Activated CD8-positive, alpha-beta memory T cell treated with anti-CD3 and anti-CD28 coated beads, Interleukin-2, amount 10 ng/mL, durations not matched to agents 7 days and 5 days (primary cell): ENCODE measurements at places on chromosomes 6 and 20. TPM values are rescaled to one million over a fixed set of nuclear protein-coding genes. Genes with fewer than 3 reads are reported as not detected.

DNA sequence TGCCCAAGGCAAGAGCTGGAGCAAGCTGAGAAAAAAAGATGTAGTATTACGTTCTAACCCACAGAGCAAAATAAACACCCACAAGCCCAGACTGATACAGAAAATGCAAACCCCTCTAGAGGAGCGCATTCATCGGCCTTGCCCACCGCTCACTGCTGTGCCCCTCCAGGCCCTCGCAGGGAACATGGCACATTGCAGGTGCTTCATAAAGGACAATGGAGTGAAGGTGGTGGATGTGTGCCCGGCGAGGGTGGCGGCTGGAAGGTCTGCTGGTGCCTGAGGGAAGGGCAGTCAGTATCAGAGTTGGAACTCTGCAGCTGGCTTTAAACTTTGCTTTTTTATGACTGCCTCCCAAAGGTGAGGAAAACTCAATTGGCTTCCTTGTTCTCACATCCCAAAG is 18.5 kb upstream of the IRF4 start:
- H3K4me1 ChIP-seq, result peaks cover 13% of the 10 kb centered on the region
- H3K27me3 ChIP-seq, result peaks cover 44% of the 10 kb centered on the region
- H3K27ac ChIP-seq, result no peak overlapping the region
- H3K36me3 ChIP-seq, result peaks cover 2% of the 10 kb centered on the region
- H3K4me3 ChIP-seq, result no peak overlapping the region

DNA sequence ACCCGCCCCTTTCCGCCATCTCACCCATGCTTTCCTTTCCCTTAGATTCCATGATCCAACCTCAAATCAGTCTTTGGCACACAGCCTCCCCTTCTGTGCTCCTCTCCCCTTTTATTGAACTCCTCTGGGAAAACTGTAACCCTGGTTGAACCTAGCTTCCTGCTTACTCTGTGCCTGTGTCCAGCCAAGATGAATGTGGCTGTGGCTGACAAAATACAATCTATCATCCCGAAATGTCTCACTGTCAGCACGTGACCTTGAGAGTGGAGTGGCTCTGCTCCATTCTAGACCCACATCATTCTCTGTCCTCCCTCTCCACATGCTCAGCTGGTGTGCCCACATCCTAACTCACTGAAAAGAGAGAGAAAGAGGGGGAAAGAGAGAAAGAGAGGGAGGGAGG is 11.0 kb downstream of the NCR2 start:
- DNase-seq, result no peak
- no peak overlapping the region for H3K4me3 ChIP-seq
- H3K27ac ChIP-seq, result peak overlapping the region; percentile 96
- peaks cover 20% of the 10 kb centered on the region for H3K36me3 ChIP-seq
- H3K27me3 ChIP-seq, result peaks cover 17% of the 10 kb centered on the region

GRCh38 chr20:41387444-41387851 is 20.8 kb upstream of the EMILIN3 start:
- no peaks in the 10 kb centered on the region for H3K4me1 ChIP-seq
- H3K36me3 ChIP-seq, result no peaks in the 10 kb centered on the region
- DNase-seq, result no peak
- peaks cover 16% of the 10 kb centered on the region for H3K27me3 ChIP-seq
- no peak overlapping the region for H3K4me3 ChIP-seq
- H3K27ac ChIP-seq, result no peak overlapping the region

DNA sequence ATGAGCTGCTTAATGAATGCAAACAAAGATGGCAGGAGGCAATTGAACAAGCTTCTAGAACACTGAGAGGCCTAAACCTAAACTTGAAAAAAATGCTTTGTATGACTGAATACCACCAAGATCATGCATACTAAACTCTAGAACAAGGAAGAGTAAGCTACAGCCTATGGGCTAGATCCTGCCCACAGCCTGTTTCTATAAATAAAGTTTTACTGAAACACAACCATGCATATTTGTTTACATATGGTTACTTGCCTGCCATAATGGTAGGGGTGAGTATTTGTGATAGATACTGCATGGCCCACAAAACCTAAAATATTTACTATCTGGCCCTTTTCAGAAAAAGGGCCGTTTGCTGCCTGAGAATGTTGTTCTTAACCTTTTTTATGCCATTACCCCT is 37.0 kb downstream of the ZFP64 start:
- H3K4me3 ChIP-seq, result no peak overlapping the region
- H3K4me1 ChIP-seq, result no peaks in the 10 kb centered on the region
- no peak for DNase-seq
- H3K36me3 ChIP-seq, result peaks cover 36% of the 10 kb centered on the region
- no peaks in the 10 kb centered on the region for H3K27me3 ChIP-seq
- no peak overlapping the region for H3K27ac ChIP-seq

DNA sequence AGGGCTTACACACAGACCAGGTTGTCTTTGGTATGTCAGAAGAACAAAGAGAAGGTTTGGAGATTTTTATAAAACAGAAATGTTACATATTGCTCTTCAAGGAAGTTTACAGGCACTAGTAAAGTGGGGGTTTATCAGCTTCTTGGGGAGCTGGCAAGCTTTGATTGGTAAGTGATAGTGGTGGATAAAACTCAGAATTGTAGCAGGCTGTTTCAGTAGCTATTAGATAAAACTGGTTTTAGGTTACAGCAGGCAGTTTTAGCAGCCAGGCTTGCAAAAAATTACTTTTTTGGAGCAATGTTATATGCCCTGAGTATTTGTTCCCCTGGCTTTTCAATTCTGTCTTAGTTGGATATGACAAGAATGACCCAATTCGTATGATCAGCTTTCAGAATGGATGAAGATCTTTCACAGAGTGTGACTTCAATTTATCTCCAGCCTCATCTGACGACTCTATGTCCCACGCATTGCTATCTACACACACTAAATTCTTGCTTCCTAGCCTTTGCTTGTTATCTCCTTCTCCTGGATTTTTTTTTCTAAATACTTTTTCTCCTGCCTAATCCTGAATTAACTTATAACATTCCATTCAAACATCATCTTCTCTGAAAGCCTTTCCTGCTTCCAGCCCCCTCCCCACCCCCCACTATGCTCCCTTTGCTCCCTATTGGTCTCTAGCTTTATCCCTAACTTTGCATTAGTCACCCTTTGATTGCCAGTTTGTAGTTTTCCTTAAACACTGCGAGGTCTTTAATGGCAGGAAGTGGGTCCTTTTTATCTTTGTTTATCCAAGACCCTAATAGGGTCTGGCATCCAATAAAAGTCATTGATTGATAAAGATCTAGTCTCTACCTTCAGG is 1.0 kb upstream of the TOMM34 start:
- H3K4me3 ChIP-seq, result no peak overlapping the region
- DNase-seq, result peak; percentile 12
- H3K4me1 ChIP-seq, result peaks cover 76% of the 10 kb centered on the region
- H3K27ac ChIP-seq, result peak overlapping the region; percentile 95

- H3K27ac ChIP-seq, result no peak overlapping the region
- peaks cover 4% of the 10 kb centered on the region for H3K27me3 ChIP-seq
- H3K4me3 ChIP-seq, result no peak overlapping the region
- no peaks in the 10 kb centered on the region for H3K36me3 ChIP-seq
- no peaks in the 10 kb centered on the region for H3K4me1 ChIP-seq
These were observed 177.8 kb upstream of the ARID1B start for GRCh38 chr6:156599366-156599765.

DNA sequence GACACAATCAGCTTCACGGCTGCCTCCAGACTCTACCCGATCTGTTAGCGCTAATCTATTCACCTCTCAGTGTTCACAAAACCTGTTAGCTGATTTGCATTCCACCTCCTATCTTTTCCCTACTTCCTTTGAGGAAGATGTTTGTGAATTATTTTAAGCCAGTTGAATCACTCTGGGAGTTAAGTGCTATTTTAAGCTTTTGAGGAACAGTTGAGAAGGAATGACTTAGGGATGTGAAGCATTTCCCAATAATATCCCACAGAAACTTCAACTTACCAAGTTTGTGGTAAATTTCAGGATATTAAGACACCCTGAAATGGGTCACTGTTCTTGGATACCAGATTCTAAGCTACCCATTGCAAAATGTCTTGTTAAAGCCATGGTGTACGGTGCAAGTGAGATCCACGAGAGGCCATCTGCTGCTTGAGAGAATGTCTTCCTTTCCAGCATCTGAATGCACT is 145.2 kb upstream of the CITED2 start:
- H3K27me3 ChIP-seq, result no peaks in the 10 kb centered on the region
- no peak overlapping the region for H3K4me3 ChIP-seq
- no peak for DNase-seq
- peaks cover 4% of the 10 kb centered on the region for H3K36me3 ChIP-seq
- H3K4me1 ChIP-seq, result peaks cover 13% of the 10 kb centered on the region
- H3K27ac ChIP-seq, result no peak overlapping the region

GRCh38 chr6:101203664-101204063 is 189.8 kb upstream of the GRIK2 start:
- no peaks in the 10 kb centered on the region for H3K27me3 ChIP-seq
- H3K4me1 ChIP-seq, result no peaks in the 10 kb centered on the region
- no peak for DNase-seq
- H3K27ac ChIP-seq, result no peak overlapping the region

DNA sequence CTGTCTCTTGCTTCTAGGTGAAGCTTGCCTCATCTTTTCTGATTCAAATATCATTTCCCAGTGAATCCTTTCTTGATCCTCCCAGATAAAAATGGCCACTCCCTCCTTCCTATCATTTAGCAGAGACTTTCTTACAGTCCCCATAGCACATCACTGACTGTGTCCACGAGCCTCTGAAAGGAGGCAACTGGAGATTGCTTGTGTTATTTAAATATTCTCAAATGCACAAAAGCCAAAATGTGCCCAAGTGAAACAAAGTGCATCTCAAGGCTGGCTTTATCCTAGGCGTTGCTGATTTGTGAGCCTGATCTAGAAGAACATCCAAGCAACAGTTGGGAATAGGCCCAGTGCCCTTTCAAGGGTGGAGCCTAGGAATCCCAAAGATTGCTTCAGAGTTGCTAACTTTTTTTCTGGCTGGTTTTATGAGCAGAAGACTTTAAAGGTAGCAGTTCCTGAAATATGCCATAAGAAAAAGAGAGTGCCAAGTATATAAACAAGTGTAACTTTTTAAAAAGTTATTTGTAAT is 393.6 kb downstream of the CD83 start:
- no peak for DNase-seq
- no peak overlapping the region for H3K4me3 ChIP-seq
- H3K27me3 ChIP-seq, result peaks cover 4% of the 10 kb centered on the region
- no peak overlapping the region for H3K27ac ChIP-seq
- peaks cover 2% of the 10 kb centered on the region for H3K36me3 ChIP-seq

Gene IRAK1BP1
- 2.6 TPM for total RNA-seq

Gene LST1
- total RNA-seq, result 71.6 TPM

DNA sequence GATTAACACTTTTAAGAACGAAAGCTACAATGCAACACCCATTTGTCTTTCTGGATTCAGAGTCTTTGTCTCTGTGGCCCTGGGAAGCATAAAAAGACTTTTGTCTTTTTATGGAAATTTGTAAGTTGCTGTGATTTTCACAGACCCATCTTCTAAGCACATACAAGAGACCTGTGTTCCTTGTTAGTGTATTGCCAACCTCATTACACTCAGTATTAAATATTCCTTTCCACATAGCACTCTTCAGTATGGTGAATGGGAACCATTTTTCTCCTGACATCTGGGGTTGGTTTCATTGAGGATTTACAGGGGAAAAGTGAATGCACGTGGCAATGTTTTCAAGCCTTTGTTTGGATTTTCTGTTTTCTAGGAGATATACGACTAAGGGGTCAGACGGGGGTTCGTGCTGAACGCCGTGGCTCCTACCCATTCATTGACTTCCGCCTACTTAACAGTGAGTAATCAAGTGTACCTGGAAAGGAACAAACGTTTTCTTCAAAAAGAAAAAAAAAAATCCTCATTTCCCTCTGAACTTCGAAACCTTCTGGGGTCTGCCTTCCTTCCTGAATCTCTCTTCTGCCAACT is 141.7 kb downstream of the MTFR2 start:
- no peaks in the 10 kb centered on the region for H3K36me3 ChIP-seq
- no peak for DNase-seq
- no peak overlapping the region for H3K4me3 ChIP-seq
- no peak overlapping the region for H3K27ac ChIP-seq
- peaks cover 17% of the 10 kb centered on the region for H3K27me3 ChIP-seq
- H3K4me1 ChIP-seq, result no peaks in the 10 kb centered on the region

GRCh38 chr6:121999456-122000065 is 399.9 kb upstream of the HSF2 start:
- no peak overlapping the region for H3K27ac ChIP-seq
- DNase-seq, result no peak
- H3K27me3 ChIP-seq, result no peaks in the 10 kb centered on the region
- H3K36me3 ChIP-seq, result no peaks in the 10 kb centered on the region
- no peaks in the 10 kb centered on the region for H3K4me1 ChIP-seq

Gene ENPP3
- 1.4 TPM for total RNA-seq

Gene PDE10A
- not detected for total RNA-seq

Gene BTN3A1
- total RNA-seq, result 64.7 TPM

Gene SEMG1
- total RNA-seq, result not detected

DNA sequence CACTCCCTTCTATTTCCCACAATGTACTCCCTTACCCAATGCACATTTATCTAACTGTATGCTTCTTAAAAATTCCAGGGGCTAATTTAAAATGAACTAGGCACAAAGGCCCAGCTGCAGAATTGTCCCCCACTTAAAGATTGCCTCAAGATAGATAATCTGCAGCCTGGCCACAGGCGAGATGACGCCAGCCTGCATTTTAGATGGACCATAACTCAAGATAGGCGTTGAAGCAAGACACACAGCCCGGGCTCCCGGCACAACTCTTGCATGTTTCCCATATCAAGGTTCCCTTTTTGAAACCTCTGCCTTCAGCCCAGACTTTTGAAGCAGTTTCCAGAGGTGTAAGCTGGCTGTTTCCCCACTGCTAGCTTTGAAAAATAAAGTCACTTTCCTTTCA is 3.2 kb upstream of the REPS1 start:
- H3K36me3 ChIP-seq, result no peaks in the 10 kb centered on the region
- H3K27me3 ChIP-seq, result peaks cover 3% of the 10 kb centered on the region
- no peak overlapping the region for H3K4me3 ChIP-seq
- peaks cover 13% of the 10 kb centered on the region for H3K4me1 ChIP-seq
